Esophagus mucosa (tissue), 1 donor: ENCODE measurements at places on chromosomes 1 and 21. TPM values are rescaled to one million over a fixed set of nuclear protein-coding genes. Genes with fewer than 3 reads are reported as not detected.
A peak's percentile ranks its signal among the peaks of the same experiment; 100 is the strongest.

FAM177B gene
- total RNA-seq = 0.64 TPM

LHX8 gene
- not detected for total RNA-seq

CGN gene
- total RNA-seq = 9.3 TPM

SH2D1B gene
- 3.4 TPM for total RNA-seq

DNA sequence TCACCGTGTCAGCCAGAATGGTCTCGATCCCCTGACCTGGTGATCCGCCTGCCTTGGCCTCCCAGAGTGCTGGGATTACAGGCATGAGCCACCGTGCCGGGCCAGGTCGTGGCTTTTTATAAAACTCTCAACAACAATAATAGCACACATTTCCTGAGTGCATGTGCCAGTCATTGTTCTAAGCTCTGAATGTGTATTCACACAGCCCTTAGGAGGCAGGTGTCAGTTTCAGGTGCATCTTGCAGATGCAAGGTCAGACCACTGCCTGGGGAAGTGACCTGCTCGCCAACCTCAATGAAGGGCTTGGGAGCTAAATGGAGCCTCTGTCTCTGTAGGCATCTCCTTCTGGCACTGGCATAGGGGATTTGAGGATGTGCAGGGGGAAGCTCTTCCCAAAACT lies 1.6 kb upstream of the LEFTY2 start:
- ATAC-seq = no peak

DNA sequence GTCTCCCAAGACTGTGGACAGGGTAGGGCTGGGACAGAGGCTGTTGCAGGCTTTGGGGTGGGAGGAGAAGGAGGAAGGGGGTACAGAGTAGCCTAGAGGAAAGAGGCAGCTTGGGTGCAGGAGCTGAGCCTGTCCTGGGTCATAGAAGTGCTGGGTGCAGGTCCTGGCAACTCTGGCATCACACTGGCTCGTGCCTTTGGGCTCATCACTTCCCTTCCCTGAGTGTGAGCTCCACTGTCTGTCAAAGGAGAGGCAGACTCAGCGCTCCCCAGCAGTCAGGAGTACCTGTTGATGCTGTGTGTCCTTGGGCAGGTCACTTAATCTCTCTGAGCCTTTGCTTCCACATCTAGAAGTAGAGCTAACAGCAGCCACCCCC lies 157.1 kb downstream of the PTPRU start:
- no peak for ATAC-seq

GRCh38 chr1:189775343-189775742 lies 702.3 kb downstream of the BRINP3 start:
- ATAC-seq = no peak

- ATAC-seq = peak; percentile 84
Observed at GRCh38 chr1:227946624-227947385, 927 bp downstream of the WNT9A start.

- ATAC-seq = no peak
Observed at GRCh38 chr1:52679498-52679897, 18.6 kb downstream of the COA7 start.

DNA sequence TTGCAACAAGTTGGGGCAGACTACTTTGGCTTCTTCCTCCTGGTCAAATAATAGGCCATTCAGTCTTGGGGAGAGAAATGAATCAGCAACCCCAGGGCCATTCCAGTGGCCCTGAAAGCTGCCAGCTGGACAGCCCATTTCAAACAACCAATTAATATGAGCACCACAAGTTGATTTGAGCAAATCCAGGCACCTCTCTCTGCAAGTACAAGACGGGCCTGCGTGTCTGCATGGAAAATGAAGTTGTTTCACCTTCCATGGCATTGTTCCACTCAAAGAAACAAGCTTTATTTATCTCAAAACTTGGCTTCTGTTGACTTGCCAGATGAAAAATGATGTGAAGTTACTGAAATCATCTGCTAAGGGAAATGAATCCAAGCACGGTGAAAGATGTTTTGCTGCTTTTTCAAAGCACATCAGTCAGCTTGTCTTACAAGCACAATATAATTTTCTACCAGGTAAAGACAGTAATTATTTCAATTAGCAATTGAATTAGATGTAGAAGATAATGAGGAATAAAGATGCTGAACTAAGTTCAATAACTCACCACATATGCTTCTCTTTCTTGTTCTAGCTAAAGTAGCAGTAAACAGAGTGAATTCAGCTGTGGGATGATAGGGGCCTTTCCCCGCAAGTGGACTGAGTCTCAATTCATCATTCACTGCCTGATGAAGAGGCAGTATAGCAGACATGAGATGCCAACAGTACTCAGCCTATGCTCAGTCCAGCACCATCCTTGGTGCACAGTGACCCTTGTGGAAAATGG lies 95.2 kb upstream of the SSX2IP start:
- no peak for ATAC-seq

DNA sequence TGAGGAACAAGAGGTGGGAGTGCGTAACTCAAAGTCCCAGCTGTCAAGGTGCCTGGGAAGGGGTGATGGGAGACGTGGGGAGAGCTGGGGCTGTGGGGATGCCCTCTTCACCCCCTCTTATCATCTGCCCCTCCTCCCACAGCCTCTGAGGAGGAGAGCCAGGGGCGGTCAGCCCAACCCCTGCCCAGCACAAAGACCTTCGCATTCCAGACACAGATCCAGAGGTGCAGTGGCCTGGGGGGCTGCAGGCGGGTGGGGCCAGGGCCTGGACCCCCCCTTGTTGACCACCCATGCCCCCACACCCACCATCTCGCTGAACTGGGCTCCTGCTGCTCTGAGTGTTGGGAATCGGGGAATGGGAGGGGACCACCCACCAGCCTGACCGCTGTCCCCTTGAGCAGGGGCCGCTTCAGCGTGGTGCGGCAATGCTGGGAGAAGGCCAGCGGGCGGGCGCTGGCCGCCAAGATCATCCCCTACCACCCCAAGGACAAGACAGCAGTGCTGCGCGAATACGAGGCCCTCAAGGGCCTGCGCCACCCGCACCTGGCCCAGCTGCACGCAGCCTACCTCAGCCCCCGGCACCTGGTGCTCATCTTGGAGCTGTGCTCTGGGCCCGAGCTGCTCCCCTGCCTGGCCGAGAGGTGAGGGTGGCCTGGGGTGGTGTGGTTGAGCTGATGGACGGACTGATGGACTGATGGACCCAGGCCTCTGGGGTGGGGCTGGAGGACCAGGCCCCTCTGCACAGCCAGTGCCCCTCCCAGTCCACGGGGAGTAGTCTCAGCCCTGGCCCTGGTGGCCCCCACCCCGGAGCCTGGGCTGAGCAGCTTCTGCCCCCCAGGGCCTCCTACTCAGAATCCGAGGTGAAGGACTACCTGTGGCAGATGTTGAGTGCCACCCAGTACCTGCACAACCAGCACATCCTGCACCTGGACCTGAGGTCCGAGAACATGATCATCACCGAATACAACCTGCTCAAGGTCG lies 29.7 kb downstream of the TRIM11 start:
- ATAC-seq = no peak
